ENCODE measurements at places on chromosomes 16 and 17.

GRCh38 chr16:46720619-46721018 is 27.5 kb downstream of the MYLK3 start:
- DNase-seq = no peak

- no peak for DNase-seq
Measured at GRCh38 chr16:30010844-30011713, at the start of gene DOC2A. TSS of gene DOC2A (minus strand) at chr16:30011027. CDS start at chr16:30010222, 805 bp downstream.

- DNase-seq = no peak
Measured at GRCh38 chr16:85557971-85558657, 55.0 kb upstream of the GSE1 start.

DNA sequence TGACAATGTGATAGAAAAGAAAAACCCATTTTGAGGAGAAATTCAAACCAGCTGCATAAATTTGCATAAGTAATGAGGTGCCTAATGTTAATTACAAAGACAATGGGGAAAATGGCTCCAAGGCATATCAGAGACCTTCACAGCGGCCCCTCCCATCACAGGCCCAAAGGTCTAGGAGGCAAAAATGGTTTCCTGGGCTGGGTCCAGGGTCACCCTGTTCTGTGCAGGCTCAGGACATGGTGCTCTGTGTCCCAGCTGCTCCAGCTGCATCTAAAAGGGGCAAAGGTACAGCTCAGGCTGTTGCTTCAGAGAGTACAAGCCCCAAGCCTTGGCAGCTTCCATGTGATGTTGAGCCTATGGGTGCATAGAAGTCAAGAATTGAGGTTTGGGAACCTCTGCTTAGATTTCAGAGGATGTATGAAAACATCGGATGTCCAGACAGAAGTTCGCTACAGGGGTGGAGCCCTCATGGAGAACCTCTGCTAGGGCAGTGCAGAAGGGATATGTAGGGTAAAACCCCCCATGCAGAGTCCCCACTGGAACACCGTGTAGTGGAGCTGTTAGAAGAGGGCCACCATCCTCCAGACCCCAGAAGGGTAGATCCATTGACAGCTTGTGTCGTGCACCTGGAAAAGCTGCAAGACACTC is 40.6 kb downstream of the IKZF3 start:
- DNase-seq = no peak

DNA sequence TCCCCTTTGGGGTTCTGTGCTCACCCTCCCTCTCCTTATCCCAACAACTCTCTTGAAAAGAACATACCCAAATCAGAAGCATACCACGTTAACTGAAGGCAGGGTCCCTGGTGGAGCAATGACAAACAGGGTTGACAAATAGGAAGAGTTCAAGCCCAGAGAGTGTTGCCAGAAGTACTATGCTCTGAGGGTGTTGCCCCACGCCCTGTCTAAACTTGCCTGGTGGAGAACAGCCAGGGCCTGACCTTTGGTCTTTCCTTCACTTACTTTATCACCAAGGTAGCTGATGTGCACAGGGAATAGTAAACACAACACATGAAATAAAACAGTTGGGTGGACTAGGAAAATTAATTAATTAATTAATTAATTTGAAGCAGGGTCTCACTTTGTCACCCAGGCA is 23.3 kb downstream of the ZNF75A start:
- DNase-seq = no peak

DNA sequence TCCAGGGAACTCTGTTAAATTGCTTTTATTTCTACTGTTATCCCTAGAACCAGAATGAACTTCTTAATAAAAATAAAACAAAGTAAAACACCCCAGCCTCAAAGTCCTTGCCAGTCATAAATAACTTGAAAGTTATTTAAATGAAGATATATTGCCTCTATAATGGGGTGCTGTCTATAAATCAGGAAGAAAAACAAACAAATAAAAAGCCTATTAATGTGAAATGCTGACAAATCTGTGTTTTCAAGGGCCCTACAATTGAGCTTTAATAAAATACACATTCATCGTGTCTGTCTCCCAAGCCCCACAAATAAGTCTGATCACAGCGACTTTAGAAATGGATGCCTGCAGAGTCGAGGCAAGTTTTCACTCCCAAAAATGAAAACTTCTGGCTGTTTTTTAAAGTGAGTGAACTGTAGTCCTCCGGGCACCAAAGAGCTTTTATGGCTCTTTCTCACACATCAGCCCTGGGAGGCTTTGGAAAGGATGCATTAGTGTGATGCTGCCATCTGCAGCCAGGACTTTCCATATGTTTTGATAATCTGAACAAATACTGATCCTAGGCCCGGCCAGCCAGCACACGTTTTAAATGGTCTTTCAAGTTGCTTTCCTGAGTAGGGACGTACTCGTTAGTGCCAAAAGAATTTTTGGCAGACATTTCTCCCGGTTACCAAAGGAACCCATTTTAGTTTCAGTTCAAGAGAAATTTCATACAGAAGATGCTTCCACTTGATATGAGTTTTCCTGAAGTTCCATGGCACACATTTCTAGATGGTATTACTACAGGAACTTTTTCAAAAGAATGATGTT is 16.3 kb downstream of the NACA2 start:
- DNase-seq = no peak

DNA sequence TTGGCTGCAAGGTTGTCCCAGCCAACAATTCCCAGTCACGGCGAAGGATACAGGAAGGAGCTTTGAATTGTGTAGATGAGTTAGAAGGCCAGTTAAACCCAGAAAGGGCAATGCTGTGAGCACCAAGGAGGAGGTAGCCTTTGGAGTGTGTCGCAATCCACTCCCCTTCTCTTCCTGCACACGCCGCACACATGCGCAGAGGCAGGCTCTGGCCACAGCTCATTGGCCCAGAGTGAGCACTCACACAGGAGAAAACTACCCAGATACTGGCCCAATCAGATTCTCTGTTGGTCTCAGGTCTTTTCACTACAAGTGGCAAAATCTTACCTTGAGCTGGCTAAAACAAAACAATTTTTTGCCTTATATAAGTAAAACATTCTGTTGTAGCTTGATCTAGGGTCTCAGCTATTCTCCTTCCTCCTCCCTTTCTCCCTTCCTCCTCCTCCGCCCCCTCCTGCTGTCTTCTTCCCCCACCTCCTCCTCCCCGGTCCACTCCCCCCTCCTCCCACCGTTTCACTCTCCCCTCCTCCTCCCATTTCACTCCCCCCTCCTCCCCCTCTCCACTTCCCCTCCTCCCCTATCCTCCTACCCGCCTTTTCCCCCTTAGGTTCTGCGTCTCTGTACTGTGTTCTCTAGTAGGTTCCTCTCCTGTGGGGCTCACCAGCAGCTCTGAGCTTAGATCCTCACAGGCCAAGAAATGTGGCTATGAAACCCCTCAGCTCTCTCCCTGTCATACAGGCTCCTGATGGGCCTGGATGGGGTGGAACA is 344.9 kb downstream of the CPPED1 start:
- DNase-seq = no peak

Measured in HS-5 (cell line).